Hypothalamus (tissue), 51 donors: ENCODE measurements at places on chromosomes 6 and 20.

GRCh38 chr6:98827295-98828159 lies 6.8 kb upstream of the POU3F2 start:
- DNase-seq = peak; percentile 29

DNA sequence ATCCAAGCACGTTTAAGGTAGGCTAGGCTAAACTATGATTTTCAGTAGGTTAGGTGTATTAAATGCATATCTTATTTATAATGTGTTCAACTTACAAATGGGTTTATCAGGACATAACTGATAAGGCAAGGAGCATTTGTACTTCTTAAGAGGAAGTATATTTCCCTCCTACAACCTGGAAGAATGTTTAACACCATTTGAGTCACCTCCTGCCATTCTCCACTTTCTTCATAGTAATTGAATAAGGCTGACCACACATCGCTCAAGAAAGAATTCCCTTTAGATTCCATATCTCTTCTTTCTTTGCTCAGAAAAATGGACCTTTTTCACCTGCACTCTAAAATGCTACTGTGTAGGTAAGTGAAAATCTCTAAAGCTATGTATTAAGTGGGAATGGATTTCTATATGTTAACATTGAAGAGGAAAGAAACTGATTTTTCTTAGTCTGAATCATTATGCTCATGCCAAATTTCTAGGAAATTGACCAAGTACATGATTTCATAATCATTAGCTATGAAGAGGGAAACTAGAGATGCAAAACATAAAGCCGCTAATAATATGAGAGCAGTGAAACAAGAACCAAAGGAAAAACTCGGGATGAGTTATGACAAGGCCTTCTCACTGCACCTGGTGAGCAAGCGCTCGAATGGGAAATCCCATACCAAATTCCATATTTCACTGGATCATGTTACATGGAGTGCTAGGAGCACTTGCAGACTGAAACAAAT lies 210.4 kb downstream of the ALDH8A1 start:
- DNase-seq = no peak

- DNase-seq = no peak
These were observed 47.4 kb downstream of the SRC start for GRCh38 chr20:37393196-37393862.

- DNase-seq = no peak
These were observed 25.7 kb downstream of the PIGU start for GRCh38 chr20:34651200-34651599.

GRCh38 chr20:53202777-53203176 lies 230.6 kb downstream of the TSHZ2 start:
- no peak for DNase-seq

- no peak for DNase-seq
These were observed 25.9 kb downstream of the ECHDC1 start for GRCh38 chr6:127317388-127318128.

- DNase-seq = no peak
These were observed 107.8 kb downstream of the COL19A1 start for GRCh38 chr6:69974193-69974592.

DNA sequence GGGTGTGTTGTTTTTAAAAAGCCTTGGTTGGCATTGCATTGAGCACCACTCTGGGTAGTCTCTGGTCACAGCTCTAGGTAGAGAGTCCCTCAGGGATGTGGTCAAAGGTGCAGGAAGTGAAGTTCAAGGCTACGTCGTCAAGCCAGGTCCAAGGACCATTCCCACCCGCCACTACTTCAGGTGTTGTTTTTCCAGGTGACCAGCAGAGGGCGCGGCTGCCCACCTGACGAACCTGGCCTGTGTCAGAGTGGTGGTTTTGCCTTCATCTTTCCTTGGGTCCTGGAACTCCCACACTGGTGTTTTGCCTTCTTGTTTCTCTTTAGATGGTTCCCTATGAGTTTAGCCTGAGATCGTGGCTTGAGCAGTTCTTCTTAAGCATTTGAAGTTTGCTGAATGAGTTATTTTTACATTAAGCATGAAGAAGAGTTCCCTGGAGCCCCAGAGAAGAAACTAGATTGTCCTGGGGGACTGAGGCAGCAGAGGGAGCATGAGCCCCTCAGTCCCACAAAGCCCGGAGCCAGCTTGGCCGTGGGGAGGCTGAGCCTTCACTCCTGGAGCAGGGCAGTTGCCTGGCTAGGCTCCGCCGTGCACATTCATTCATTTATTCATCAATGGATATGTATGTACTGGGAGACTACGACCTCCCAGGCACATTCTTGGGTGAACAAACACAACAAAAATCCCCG lies 5.6 kb upstream of the PHACTR3 start:
- peak; percentile 65 for DNase-seq

GRCh38 chr6:27136077-27136644 lies 111.3 kb upstream of the PRSS16 start:
- no peak for DNase-seq

- no peak for DNase-seq
These were observed 264.5 kb downstream of the KIF16B start for GRCh38 chr20:16308754-16309153.
